ENCODE measurements at places on chromosomes 2 and 18. TPM values are rescaled to one million over a fixed set of nuclear protein-coding genes. Genes with fewer than 3 reads are reported as not detected.

DNA sequence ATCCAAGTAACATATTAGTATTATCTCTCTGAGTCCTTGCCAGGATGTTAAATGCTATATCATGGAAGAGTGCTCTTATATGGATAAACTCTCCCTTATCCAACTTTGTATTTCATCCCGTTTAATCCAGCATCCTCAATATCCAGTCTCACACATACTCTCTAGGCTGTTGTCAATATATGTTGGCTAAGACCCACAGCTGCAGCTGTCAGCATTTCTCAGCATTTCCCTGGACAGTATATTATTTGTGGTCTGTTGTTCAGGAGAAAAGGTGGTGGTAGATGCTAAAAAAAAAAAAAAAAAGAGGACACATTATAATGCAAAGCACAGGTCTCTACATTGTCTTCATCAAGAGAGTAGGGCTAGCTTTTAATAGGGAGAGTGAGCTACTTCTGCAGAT lies 1368.0 kb upstream of the ZEB2 start:
- peak; percentile 36 for DNase-seq

- peak; percentile 25 for DNase-seq
These were observed 44.6 kb downstream of the UBE2E3 start for GRCh38 chr2:181025004-181025403.

GRCh38 chr18:58967751-58968254 lies 103.1 kb downstream of the ZNF532 start:
- peak; percentile 54 for DNase-seq

Gene UGT1A8
- 0.31 TPM for total RNA-seq

Gene MC4R
- 0.21 TPM for total RNA-seq
